ENCODE measurements at places on chromosomes 4 and X. TPM values are rescaled to one million over a fixed set of nuclear protein-coding genes. Genes with fewer than 3 reads are reported as not detected.

GRCh38 chr4:145003675-145004074 lies 94.3 kb downstream of the ANAPC10 start:
- H3K36me3 ChIP-seq: no peaks in the 10 kb centered on the region
- H3K27ac ChIP-seq: no peak overlapping the region
- H3K4me3 ChIP-seq: no peak overlapping the region
- H3K27me3 ChIP-seq: peaks cover 6% of the 10 kb centered on the region
- no peaks in the 10 kb centered on the region for H3K4me1 ChIP-seq
- DNase-seq: no peak

DNA sequence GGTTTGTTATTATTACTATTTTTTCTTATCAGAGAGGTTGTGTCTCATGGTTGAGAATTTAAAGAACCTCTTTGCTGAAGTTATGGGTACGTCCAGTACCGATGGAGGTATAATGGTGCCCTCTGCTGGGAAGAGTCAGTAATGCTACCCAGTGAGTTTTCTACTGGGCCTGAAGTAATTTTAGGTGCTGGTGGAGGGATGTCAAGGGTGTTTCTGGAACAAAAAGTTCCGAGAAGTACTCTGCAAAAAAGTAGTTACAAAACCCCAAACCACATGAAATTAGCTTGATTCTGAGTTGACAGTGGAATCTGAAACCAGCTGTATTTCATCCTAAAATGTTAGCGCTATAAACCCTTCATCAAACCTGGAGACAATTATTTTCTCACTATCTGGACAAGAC lies 102.5 kb upstream of the MID1 start:
- H3K36me3 ChIP-seq: no peaks in the 10 kb centered on the region
- no peaks in the 10 kb centered on the region for H3K4me1 ChIP-seq
- peak; percentile 48 for DNase-seq
- no peak overlapping the region for H3K4me3 ChIP-seq

GRCh38 chr4:99886146-99886545 lies 8.1 kb downstream of the LAMTOR3 start:
- no peaks in the 10 kb centered on the region for H3K4me1 ChIP-seq
- no peaks in the 10 kb centered on the region for H3K36me3 ChIP-seq
- H3K27me3 ChIP-seq: no peaks in the 10 kb centered on the region
- DNase-seq: no peak
- no peak overlapping the region for H3K4me3 ChIP-seq

GRCh38 chr4:125072269-125072668 lies 242.5 kb upstream of the FAT4 start:
- no peaks in the 10 kb centered on the region for H3K36me3 ChIP-seq
- no peak for DNase-seq
- no peak overlapping the region for H3K4me3 ChIP-seq
- H3K27me3 ChIP-seq: no peaks in the 10 kb centered on the region

GRCh38 chr4:150152766-150153165 lies 74.5 kb downstream of the DCLK2 start:
- no peak overlapping the region for H3K4me3 ChIP-seq
- no peak overlapping the region for H3K27ac ChIP-seq
- H3K4me1 ChIP-seq: peaks cover 7% of the 10 kb centered on the region
- H3K36me3 ChIP-seq: no peaks in the 10 kb centered on the region
- DNase-seq: no peak

DNA sequence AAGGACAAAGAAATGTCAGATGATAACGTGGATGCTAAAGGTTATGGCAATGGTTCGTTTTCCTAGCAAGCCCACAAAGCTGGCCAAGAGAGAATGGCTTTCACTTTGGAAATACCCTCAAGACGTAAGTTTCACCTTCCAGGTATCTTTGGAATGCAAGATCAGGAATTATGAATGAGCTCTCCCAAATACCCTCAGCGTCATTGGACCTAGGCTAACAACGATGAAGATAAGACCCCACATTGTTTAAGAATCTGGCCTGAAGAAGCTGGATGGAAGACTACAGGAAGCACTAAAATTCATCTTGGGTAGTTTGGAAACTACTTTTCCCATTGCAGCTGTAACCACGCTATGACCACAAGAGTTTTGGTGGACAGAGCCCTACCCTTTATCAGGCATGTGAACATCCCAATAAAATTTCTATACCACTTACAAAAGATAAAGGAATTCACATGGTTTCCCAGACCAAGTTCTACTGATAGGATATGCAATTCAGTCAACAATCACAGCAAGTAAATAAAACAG lies 111.9 kb downstream of the KDR start:
- no peak for DNase-seq
- no peak overlapping the region for H3K27ac ChIP-seq
- peaks cover 24% of the 10 kb centered on the region for H3K4me1 ChIP-seq

DNA sequence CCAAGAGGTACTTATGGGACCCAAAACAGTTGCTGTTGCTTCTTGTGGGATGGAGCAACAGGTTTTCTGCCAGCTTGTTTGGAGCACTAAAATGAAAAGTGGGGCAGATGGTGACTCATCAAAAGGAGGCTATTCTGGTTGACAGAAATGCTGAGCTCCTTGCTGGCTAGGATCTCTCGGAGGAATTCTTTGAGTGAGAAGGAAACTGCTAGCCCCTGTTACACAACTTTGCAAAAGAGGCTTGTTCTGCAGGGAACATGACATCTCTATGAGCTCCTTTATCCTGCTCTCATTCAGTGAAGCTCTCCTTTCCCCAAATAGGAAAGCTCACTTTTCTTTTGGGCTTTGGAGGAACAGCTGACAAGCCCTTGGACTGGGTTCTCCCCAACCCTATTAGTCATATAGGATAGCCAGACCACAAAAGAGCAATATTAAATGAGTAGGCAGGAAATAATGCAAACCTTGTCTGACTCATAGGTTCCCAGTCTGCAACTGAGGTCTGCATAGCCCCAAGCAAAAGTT lies 108.3 kb downstream of the CDS1 start:
- H3K4me1 ChIP-seq: no peaks in the 10 kb centered on the region
- no peak overlapping the region for H3K4me3 ChIP-seq
- H3K27me3 ChIP-seq: peaks cover 2% of the 10 kb centered on the region
- DNase-seq: no peak

- H3K36me3 ChIP-seq: no peaks in the 10 kb centered on the region
- H3K27ac ChIP-seq: no peak overlapping the region
- DNase-seq: peak; percentile 23
- H3K27me3 ChIP-seq: peaks cover 2% of the 10 kb centered on the region
- no peak overlapping the region for H3K4me3 ChIP-seq
Observed at GRCh38 chr4:108213308-108213707, 44.6 kb upstream of the LEF1 start.

Gene MAGEC2
- not detected for total RNA-seq

All from glutamatergic neuron (in vitro differentiated cells).